Brain microvascular endothelial cell (primary cell): ENCODE measurements at places on chromosomes 3 and 15.
A peak's percentile ranks its signal among the peaks of the same experiment; 100 is the strongest.

DNA sequence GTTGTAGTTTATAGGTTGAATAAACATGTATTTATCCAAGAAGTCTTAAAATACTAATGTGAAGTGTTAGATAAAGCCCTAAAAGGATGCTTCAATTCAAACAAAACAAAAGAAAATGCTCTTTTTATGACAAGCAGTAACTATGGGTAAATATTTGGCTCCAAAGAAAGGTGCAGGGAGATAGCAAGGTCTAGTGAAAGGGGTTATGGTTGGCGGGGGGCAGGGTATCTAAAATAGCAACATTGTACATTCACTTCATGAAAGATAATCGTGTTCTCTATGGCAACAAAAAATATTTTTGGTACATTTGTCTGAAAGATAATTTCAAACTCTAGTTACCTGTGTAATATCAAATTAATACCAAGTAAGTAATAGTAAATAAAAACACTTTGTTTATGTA is 149.5 kb downstream of the FGF12 start:
- DNase-seq: no peak

DNA sequence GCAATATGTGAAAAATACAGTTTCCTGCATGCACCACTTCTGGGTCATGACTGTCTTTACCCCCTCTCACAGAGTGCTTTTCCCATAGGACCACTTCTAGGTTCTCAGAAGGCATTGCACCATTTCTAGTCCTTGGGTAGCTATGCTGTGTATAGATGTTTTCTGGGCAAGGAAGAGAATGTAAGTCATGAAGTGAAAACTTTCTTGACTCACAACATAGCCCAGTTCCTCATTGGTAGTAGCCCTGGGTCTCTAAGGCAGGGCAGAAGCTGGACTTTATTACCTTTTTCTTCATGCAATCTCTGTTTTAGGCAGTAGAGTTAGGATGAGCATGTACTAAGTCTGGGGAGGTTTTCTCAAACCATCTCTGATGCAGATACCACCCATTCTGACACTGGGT is 203.1 kb downstream of the EPHB1 start:
- DNase-seq: no peak

DNA sequence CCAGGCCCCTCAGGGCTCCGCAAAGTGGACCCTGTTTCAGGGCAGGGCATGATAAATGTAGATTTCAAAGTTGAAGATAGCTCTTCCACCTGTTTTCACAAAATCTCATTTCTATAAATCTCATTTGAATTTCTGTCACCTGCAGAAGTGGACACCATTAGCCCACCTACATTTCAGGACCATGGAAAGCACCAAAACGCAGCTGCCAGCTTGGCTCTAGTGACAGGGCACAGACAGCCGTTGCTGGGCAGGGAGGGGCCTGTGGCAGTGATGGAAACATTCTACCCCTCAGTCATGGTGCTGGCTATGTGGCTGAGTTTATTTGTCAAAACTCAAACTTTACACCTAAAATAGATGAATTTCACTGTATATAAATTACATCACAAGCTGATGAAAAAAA is 40.4 kb downstream of the PRR23E start:
- DNase-seq: no peak

DNA sequence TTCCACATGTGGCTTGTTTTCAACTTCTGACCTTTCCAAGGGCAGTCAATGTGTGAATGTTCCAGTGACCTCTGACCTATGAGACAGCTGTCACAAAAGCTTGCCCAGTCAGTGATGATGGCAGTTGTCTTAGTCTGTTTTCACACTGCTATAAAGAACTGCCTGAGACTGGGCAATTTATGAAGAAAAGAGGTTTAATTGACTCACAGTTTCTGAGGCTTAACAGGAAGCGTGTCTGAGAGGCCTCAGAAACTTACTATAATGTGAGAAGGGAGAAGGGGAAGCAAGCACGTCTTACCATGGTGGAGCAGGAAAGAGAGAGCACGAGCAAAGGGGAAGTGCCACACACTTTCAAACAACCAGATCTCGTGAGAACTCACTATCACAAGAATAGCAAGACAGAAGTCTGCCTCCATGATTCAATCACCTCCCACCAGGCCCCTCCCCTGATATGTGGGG is 95.6 kb downstream of the ECT2 start:
- no peak for DNase-seq

GRCh38 chr15:82130248-82130647 is 84.4 kb upstream of the MEX3B start:
- no peak for DNase-seq

GRCh38 chr3:31770822-31771326 is 210.2 kb downstream of the OSBPL10 start:
- DNase-seq: peak; percentile 9

DNA sequence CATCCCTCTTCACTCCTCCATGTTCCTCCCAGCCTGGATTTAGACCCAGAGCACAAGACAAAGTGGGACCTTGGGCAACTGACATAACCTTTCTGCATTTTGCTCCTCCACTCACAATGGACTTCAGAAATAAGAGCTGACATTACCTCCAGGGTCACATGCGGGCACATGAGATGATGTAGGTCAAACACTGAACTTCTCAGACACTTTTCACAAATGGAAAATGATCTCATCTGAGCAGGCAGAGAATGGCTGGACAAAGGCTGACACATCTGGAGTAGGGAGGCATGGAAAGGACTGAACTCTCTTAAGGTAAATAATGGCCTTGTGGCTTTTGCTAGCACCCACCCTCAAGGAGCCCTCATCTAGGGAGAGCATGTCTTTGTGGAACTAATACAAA is 849.2 kb upstream of the CFAP20DC start:
- no peak for DNase-seq

- DNase-seq: peak; percentile 65
Observed at GRCh38 chr3:167740961-167741587, 5.6 kb downstream of the SERPINI1 start.

DNA sequence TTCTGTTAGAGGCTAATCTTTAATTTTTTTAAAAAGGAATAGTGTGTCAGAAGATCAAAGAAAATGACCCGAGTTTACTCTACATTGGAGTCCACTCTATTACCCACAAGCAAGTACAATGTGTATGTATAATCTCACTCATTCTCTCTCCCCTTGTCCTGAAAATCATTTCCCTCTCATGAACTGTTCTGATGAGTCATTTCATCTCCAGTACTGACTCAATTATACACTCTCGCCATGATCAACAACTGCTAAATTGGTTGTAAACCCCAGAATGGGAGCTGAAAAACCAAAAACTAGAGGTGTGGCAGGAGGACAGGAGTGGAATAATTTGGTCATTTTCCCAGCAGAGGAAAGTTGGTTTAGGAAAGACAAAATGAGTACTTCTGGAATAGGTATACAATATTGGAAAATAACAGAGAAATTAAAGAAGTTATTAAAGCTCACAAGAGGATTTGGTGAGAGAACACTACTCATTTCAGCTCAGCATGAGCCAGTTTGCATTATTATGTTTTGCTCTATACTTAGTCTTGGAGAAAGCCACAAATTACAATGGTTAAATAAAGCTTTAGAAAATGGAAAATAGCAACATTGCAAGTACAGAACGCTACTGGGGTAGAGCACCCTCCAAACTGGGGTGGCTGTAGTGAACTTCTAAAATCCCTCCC is 144.3 kb upstream of the PFN2 start:
- peak; percentile 23 for DNase-seq

- DNase-seq: peak; percentile 58
Observed at GRCh38 chr3:197520311-197521276, 35.2 kb downstream of the BDH1 start.

DNA sequence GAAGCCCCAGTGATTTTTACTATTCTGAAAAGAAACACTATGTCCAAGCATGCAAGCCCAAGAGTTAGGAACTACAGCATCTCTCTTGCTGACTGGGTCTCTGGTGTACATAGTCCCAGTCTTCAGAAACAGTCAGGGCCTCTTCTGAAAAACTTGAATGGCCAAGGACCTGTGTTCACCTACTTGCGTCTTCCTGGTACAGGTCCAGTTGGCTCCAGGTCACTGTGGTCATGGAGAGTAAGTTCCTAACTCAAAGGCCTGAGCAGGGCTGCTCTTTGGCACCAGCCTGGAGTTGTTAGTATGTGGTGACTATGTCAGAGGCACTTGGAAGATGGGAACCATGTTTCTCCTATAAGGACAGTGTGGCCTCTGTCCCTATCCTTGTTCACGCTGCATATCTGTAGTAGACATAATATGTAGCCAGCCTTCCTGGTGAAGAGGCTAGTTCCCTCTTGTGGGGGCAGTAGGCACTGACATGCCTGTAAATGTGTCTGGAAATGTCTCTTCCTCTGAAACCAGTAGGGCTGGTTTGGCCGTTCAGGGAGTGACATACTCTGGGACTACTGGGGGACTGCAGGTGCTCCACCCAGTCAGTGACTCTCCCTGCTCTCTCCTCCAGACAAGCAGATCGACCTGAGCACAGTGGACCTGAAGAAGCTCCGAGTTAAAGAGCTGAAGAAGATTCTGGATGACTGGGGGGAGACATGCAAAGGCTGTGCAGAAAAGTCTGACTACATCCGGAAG is 2.6 kb upstream of the RBM15B start:
- DNase-seq: peak; percentile 14

DNA sequence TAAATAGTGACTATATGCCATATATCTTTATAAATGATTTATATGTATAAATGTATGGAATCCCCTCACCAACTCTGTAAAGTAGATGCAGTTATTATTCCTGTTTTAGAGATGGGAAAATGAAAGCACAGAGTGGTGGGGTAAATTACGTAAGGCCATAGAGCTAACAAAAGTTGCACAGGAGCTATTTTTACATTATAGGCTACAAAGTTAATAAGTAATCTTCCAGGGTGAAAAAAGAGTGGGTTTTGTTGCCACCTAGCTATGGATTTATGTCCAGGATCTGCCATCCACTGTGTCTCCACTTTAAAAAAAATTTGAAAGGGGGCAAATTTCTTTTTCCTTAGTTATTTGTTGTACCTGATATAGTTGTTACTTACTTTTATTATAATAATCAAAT is 235.7 kb downstream of the MCTP2 start:
- DNase-seq: no peak

GRCh38 chr3:152039887-152040286 is 166.4 kb downstream of the SUCNR1 start:
- no peak for DNase-seq

DNA sequence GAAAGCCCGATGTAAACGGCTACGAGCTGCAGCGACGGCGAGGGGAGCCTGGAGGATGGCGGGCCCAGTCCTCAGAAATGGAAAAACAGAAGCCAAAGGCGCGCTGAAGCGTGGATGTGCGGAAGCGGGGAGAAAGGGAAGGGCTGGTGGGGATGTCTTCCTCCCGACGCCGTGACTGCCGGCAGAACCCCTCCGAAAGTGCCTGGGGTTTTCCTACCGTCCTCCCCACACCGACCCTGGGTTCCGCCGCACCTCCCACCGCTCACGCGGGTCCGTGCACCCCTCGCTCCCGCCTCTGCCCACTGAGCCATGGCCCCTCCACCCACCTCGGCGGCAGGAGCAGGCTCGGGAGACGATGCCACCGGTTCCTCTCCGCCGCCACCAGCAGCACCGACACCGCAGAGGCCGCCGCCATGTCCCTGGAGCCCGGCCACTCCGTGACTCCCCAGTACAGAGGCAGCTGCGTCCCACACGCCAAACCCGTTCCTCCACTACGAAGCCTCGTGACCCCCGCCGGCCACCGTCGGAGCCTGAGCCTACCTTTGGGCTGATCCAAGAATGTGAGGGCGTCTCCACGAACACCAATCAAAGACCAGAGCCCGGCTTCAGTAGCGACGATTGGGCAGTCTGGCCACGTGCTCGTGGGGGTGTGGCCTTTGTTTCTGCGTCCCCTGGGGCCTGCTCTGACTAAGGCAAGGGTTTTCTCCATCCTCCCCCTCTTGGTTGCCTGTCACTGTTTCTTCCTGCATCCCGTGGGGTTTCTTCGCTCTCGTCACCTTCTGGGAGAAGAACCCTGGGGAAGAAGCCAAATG is at the start of gene MCCC1:
MCCC1 (minus strand) TSS at position 471 of the 812 bp plus-strand sequence; CDS start at position 415, 56 bp downstream.
- DNase-seq: peak; percentile 100

DNA sequence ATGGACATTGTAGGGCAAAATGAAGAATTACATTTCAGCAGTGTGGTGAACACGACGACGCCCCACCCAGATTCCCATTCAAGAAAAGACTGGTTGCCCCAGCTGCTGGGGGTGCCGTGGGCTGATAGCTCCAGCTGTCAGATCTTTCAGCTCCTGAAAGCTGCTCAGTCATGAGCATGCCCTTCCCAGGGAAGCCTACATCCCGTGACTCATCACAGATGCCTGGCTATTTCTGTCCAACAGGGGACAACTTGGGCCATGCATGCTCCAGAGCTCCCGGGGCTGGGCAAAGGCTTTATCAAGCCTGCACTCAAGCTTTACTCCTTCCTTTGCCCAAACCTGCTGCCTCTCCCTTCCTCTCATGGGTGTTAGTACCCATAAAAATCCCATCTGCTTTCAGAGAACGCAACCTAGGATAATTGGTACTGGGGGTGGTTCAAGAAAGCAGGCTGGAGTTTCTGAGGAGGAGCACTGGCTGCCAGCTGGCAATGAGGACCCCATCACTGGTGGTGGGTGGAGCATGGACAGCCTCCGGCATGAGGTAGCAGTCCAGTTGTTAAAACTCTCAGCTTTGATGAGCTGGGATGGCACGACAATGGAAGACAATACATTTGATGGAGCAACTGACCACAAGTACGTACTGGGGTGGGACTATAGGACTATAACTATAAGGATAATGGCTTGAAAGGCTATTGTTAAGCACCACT is 16.4 kb upstream of the ST8SIA2 start:
- peak; percentile 58 for DNase-seq

GRCh38 chr3:11536936-11537612 is 106.6 kb downstream of the VGLL4 start:
- DNase-seq: no peak

DNA sequence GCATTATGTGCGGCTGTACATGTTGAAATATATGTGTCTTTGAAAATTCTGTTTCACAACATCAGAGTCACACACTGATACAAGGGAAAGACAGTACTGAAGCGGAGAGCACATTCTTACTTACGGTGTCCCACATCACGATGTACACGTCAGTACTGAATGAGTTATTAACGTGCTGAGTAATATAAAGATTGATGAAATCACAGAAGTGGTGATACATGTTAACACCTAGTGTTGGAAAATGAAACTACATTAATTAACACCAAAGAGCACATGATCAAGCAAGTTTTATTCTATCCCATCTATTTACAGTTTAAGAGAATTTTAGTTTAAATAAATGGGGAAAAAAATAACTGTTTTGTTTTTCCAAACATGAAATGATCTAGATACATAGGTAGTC is 15.6 kb downstream of the EOGT start:
- DNase-seq: no peak
